Pancreas (tissue), 10 donors: ENCODE measurements at places on chromosomes 2 and 18. TPM values are rescaled to one million over a fixed set of nuclear protein-coding genes. Genes with fewer than 3 reads are reported as not detected.

- no peak for DNase-seq
These were observed 76.0 kb upstream of the SMAD7 start for GRCh38 chr18:49026501-49027373.

GRCh38 chr2:175854129-175854528 is 147.9 kb downstream of the LNPK start:
- DNase-seq: no peak

Gene SH3RF3
- total RNA-seq: 1.7 TPM

Gene C2orf78
- total RNA-seq: not detected

Gene NOSTRIN
- total RNA-seq: 18.8 TPM
